ENCODE measurements at places on chromosomes 5 and 9. TPM values are rescaled to one million over a fixed set of nuclear protein-coding genes. Genes with fewer than 3 reads are reported as not detected.

GRCh38 chr5:51987669-51988209, 604.5 kb downstream of the ISL1 start:
- DNase-seq: no peak

GRCh38 chr9:80501635-80502034, 929.9 kb downstream of the TLE4 start:
- no peak for DNase-seq

- DNase-seq: peak; percentile 18
Observed at GRCh38 chr5:146799231-146799630, 79.3 kb downstream of the PPP2R2B start.

GRCh38 chr5:101942321-101942882, 353.7 kb downstream of the SLCO4C1 start:
- DNase-seq: no peak

GRCh38 chr5:93570294-93571113, 10.5 kb downstream of the NR2F1-AS1 start:
- no peak for DNase-seq

- DNase-seq: no peak
Observed at GRCh38 chr9:4929917-4930316, 55.2 kb upstream of the JAK2 start.

DNA sequence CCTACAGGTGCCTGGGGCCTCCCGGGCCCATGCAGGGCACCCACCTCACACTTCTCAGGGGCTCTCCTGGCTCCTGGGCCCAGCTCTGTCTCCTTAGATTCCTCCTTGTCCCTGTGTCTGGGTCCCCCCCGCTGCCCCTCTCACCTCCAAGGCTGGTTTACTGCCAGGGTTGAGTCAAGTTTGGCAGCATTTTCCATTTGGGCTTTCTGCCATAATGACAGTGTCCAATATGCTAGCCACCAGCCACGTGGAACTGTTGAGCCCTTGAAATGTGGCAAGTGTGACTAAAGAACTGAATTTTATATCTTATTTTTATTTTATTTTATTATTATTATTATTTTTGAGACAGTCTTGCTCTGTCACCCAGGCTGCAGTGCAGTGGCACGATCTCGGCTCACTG, 1.9 kb downstream of the TTC16 start:
- DNase-seq: no peak

DNA sequence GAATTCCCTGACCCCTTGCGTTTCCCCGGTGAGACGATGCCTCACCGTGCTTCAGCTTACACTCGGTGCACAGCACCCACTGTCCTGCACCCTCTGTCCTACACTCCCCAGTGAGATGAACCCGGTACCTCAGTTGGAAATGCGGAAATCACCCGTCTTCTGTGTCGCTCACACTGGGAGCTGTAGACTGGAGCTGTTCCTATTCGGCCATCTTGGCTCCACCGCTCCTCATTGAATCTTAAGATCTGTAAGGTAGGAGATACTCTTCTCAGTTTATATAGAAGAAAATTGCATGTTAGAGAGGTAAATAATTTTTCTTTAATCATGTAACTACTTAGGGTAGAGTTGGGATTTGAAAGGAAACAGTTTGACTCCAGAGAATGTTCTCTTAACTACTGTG, 62.2 kb downstream of the DMRTA1 start:
- no peak for DNase-seq

DNA sequence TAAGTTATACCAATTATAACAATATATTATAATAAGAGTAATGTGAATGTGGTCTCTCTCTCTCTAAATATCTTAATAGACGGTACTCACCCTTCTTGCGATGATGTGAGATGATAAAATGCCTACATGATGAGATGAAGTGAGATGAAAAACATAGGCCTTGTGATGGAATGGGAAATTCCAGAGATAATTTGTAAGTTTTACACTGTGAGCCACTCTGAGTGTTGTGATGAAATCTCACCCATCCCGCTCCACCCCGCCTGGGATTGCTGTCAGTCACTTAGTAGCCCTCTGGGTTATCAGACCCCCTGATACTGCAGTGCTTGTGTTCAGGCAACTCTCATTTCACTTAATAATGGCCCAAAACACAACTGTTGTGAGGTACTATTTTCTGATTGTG, 10.5 kb downstream of the SUSD3 start:
- DNase-seq: no peak

- DNase-seq: no peak
Observed at GRCh38 chr5:76062502-76063041, 20.6 kb upstream of the SV2C start.

- DNase-seq: no peak
Observed at GRCh38 chr5:64206653-64207052, 41.0 kb downstream of the RNF180 start.

DNA sequence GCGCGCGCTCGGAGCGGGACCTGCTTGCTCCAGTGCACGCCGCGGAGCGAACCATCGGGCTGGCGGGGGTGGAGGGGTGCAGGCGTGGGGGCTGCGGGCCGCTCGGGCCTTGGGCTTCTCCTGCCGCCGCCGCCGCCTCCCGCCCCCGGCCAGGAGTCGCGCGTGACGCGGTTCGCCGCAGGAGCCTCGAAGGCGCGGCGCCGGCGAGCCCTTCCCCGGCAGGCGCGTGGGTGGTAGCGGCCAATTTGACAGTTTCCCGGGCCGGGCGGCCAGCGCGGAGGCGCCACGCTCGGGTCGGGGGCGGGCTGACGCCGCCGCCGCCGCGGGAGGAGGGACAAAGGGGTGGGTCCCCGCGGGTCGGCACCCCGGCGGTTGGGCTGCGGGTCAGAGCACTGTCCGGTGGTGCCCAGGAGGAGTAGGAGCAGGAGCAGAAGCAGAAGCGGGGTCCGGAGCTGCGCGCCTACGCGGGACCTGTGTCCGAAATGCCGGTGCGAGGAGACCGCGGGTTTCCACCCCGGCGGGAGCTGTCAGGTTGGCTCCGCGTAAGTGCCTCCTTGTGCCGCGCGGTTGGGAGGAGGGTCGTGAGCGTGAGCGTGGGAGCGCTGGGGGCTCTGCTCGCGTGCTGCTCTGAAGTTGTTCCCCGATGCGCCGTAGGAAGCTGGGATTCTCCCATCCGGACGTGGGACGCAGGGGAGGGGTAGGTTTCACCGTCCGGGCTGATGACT, at the start of gene TJP2:
TSS of gene TJP2 (plus strand) at position 387 of the 725 bp plus-strand sequence. CDS start at position 483, 96 bp downstream.
- peak; percentile 93 for DNase-seq

- no peak for DNase-seq
Observed at GRCh38 chr5:6266671-6267197, 111.6 kb downstream of the MED10 start.

- DNase-seq: no peak
Observed at GRCh38 chr5:121640298-121640697, 211.4 kb upstream of the FTMT start.

GRCh38 chr5:43312699-43313034, 545 bp downstream of the HMGCS1 start:
- no peak for DNase-seq

- no peak for DNase-seq
Observed at GRCh38 chr5:123438244-123438643, 15.0 kb upstream of the CEP120 start.

DNA sequence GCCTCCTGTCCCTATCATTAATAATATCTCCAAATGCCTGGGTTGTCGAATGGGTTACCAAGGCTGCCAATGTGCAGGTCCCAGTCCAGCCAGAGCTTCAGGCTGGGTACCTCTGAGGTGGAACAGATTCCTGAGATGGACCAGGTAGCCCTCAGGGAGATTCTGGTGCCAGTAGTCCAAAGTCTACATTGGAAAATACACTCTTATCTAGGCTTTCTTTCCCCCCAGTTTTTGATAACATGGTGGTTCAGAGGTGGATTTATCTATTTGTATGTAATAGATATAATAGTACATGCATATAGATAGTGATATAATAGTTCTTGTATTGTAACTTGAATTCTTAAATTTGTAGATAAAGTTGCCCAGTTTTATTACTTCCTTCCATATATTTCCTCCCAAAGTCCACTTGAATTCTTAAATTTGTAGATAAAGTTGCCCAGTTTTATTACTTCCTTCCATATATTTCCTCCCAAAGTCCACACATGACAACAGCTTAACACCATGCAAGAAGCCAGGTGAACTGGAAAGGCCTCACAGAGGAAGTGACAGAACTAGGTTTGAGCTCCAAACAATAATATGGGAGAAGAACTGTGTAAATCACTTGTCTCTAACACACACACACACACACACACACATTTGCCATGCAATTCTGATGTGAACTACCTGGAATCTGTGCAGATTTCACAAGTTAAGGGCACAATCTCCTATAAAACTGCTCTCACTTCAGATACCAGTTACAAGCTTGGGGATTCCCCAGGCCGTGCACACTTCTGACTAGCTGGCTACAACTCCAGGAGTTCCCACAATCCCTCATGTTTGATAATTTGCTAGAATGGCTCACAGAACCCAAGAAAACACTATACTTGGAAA, 30.7 kb upstream of the ERAP1 start:
- no peak for DNase-seq

GRCh38 chr5:9439531-9440292, 106.2 kb downstream of the SEMA5A start:
- no peak for DNase-seq

GRCh38 chr5:110852541-110852940, 113.7 kb downstream of the SLC25A46 start:
- DNase-seq: no peak

GRCh38 chr5:132019337-132019736, 7.9 kb upstream of the ACSL6 start:
- DNase-seq: no peak

DNA sequence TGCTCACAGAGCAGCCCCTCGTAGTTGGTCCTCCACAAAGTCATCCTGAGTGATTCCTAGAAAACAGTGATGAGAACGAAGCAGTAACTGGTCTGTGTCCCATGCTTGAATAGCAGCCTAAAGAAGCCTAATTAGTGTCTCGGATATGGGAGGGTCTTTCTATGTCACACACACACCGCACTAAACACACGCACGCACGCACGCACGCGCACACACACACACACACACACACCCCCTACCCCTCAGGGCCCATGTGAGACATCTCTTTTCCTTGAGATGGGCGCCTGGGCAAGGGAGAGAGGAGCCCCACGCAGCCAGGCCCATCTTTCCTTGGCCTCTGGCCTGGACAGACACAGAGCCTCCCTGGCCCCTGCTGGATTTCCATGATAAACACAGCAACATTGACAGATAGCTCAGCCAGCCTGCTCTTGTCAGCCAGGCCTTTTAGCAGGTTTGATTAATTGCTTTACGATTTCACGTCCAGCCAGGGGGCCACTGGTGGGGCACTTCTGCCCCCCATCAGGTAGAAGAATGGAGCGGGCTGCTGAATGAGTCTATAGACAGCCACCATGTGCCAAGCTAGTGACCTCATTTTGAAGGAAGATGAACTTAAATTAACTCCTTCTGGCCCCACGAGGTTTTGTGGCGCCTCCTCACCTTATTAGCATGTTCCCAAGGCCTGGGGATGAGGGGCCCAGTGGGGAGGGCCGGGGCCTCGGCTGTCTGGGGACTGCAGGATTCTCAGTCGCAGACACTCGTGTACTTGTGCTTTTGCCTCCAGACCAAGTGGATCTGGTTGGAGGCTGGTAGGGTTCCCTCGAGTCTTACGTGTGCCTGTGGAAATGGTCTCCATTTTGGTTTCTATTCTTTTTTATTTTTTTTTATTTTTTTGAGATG, 36.2 kb upstream of the PRDM12 start:
- no peak for DNase-seq

GRCh38 chr9:21753523-21753922, 48.9 kb upstream of the MTAP start:
- no peak for DNase-seq

- DNase-seq: no peak
Observed at GRCh38 chr9:123174887-123175518, 93.4 kb downstream of the STRBP start.

DNA sequence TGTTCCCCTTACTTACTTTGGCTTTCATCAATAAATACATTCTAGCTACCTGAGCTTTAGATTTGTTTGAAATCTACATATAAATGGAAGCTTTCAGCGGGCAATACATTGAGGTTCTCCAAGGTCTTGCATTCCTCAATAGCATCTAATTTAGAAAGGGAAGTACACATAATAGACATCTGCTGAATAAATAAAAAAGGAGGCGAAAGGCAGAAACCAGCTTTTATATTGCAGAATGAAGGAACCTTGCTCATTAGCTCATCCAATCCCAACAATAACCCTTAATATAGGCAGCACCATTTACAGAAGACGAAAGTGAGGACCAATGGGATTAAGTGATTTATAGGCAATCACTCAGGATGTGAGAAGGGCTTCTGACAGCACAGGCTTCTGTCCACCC, 147.5 kb downstream of the MPDZ start:
- no peak for DNase-seq

- no peak for DNase-seq
Observed at GRCh38 chr9:14304259-14304658, 9.7 kb downstream of the NFIB start.

DNA sequence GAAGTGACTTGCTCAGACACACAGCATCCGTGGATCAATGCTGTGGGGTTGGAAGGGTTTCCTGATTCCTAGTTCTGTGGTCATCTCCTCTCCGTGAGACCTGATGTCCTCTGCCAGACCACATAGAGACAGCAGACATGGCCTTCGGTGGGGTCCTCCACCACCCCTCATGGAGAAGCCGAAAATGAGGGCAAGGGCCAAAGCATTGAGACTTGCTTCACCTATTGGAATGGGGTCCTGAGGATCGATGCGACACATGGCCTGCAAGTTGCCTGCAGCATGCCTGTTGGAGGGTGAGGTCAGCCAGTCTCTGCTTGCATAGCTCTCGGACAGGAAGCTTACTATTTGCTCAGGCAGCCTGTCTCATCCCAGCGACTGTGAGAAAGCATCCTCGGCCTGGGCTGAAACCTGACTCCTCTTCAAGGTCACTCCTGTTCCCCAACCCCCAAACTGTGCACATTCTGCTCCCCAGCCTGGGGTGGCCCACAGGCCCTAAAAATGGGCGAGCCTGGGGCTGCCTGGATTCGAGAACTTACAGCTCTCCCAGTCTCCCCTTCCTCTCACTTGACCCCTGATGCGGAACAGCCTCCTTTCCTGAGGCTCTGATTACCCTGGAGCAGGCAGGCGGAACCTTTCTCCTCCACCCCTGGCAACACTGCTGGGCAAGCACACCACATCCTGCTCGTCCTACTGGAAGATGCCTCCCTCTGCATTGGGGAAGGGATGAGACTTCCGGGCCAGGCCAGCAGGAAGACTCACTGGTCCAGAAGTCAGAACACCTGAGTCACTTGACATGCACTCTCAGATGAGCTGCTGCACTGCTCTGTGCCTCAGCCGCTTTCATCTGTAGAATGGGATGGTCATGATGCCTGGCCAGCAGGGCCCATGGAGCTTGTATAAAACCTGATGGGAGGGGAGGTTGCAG, 186.9 kb downstream of the RGS3 start:
- no peak for DNase-seq

The GADD45G gene
- polyA plus RNA-seq: 157 TPM

The FOXD4L4 gene
- polyA plus RNA-seq: 0.05 TPM

The FAM163B gene
- polyA plus RNA-seq: 2.0 TPM

The ERCC8 gene
- polyA plus RNA-seq: 5.1 TPM

The SERINC5 gene
- polyA plus RNA-seq: 3.5 TPM

The SLC6A18 gene
- not detected for polyA plus RNA-seq

The TRPM3 gene
- 0.38 TPM for polyA plus RNA-seq

The FAM221B gene
- not detected for polyA plus RNA-seq

The FGFR4 gene
- 1.5 TPM for polyA plus RNA-seq

The RALGPS1 gene
- 10.8 TPM for polyA plus RNA-seq

Data from right cardiac atrium (tissue), 5 donors.